ENCODE measurements at places on chromosomes 5 and 9. TPM values are rescaled to one million over a fixed set of nuclear protein-coding genes. Genes with fewer than 3 reads are reported as not detected.

Gene KLHL3
- 1.6 TPM for total RNA-seq

Gene CCIN
- total RNA-seq, result not detected

Gene FXN
- 0.17 TPM for total RNA-seq

GRCh38 chr5:144040615-144041305 is 129.7 kb downstream of the YIPF5 start:
- no peak for DNase-seq

Gene FCHO2
- total RNA-seq, result 29.8 TPM

GRCh38 chr9:122835313-122835731 is 6.9 kb upstream of the PDCL start:
- no peak for DNase-seq

Gene ZNF366
- 1.1 TPM for total RNA-seq

DNA sequence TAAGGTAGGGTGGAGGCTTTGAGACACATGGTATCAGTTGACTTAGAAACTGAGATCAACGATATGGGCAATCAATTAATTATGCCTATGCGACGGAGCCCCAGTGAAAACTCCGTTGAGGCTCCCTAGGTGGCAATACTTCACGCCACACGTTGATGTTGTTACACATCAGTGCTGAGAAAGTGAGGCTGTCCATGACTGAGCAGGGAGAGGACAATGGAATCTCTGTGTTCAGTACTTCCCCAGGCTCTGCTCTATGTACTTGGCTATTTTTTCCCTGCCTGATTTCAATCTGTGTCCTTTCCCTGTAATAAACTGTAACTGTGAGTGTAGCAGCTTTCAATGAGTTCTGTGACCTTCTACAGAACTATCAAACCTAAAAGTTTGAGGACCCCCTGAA is 211.7 kb downstream of the SNCAIP start:
- DNase-seq, result no peak

- DNase-seq, result no peak
These were observed 29.5 kb downstream of the TGFBI start for GRCh38 chr5:136058039-136058971.

- peak; percentile 37 for DNase-seq
These were observed 36.1 kb downstream of the TMC1 start for GRCh38 chr9:72557549-72557948.

Gene PLPP7
- not detected for total RNA-seq

- peak; percentile 12 for DNase-seq
These were observed 12.3 kb downstream of the PDLIM4 start for GRCh38 chr5:132269635-132270334.

GRCh38 chr5:123209502-123210027 is 120.5 kb downstream of the PRDM6 start:
- DNase-seq, result no peak

GRCh38 chr9:93100276-93100636 is 4.2 kb downstream of the CARD19 start:
- DNase-seq, result peak; percentile 71

GRCh38 chr5:64949331-64949730 is 180.6 kb downstream of the CWC27 start:
- no peak for DNase-seq

Gene PCDHGA10
- 9.0 TPM for total RNA-seq

GRCh38 chr5:164324239-164324638 is 818.8 kb downstream of the MAT2B start:
- DNase-seq, result no peak

GRCh38 chr5:175168882-175169507 is 275.0 kb downstream of the DRD1 start:
- DNase-seq, result no peak

- no peak for DNase-seq
These were observed 8.1 kb upstream of the PRR16 start for GRCh38 chr5:120456006-120456405.

GRCh38 chr5:109152565-109152964 is 257.2 kb downstream of the PJA2 start:
- DNase-seq, result no peak

DNA sequence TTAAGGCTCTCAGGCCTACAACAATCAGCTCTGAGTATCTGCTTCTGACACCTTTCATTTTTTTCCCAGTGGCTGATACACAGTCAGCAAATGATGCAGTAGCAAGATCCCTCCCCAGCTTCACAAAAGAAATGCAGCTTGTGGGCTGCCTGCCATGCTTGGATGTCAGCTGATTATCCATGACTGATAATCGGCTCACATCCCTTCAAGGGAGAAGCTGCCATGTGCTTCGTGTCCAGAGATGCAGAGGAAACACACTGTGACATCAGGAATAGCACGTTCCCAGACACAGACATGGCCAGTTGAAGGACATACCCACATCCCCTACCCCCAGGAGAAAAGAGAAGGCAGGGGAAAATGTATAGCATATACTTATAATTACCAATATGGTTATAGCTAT is 27.9 kb downstream of the TMEM215 start:
- DNase-seq, result no peak

DNA sequence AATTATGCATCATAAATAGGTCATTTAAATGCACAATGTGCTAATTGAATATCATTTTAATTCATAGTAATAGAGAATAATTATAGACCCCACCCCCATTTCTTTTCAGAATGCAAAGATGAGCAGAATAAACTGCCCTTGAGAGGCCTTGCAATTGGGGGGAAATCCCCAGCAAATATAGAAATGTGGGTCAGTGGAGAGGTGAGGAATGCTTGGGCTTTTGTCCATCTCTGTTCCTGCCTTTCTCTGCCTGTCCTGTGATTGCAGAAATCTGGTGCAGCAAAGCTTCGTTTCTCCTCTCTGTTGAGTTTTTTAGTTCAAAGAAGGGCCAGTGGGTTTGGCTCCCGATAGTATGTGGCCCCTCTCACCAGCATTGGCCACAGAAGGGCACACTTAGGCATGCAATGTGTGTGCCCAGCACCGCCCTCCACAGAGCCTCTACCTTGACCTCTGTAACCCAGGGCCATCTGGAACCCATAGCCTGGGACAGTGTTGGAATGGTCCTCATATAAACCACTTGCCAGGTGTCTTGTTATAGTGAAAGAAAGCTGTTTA is 164.2 kb downstream of the SEMA6A start:
- DNase-seq, result no peak

- no peak for DNase-seq
These were observed 219.7 kb downstream of the EBF1 start for GRCh38 chr5:158879993-158880392.

DNA sequence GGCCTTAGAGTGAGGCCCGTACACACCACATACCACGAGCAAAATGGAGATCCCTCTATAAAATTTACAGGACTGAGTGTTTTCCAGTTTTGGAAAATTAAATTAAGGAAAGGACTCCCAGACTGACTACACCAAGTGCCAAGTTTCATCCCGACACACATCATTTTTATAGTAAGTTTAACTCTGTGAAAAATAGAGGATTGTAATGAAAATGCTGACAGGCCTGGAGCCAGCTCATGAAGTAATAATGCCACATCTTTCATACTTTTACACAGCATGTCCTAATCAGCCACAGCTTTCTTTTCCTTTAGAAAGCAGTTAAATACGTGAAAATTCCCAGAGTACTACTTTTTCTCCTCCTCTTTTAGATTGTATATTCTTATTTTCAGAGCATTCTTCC is 169.2 kb downstream of the SAXO1 start:
- DNase-seq, result no peak

DNA sequence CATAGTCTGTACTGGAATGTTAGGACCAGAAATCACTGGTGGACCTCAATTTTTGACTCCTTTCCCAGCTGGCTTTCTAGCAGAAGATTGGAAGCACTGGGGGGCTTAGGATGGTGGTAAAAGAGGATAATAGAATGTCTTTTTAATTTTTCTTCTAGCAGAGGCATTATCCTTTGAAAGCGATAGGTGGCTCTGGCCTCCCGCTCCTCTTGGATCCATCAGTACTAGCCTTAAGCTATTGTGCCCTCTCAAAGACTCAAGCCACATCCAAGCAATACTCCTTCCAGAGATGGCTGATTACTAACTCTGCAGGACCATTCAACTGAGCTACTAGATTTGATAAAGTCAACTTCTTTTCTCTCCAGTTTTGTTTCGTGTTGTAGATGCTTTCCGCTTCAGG is 610.6 kb downstream of the CDH12 start:
- no peak for DNase-seq

Gene GPR150
- 0.63 TPM for total RNA-seq

DNA sequence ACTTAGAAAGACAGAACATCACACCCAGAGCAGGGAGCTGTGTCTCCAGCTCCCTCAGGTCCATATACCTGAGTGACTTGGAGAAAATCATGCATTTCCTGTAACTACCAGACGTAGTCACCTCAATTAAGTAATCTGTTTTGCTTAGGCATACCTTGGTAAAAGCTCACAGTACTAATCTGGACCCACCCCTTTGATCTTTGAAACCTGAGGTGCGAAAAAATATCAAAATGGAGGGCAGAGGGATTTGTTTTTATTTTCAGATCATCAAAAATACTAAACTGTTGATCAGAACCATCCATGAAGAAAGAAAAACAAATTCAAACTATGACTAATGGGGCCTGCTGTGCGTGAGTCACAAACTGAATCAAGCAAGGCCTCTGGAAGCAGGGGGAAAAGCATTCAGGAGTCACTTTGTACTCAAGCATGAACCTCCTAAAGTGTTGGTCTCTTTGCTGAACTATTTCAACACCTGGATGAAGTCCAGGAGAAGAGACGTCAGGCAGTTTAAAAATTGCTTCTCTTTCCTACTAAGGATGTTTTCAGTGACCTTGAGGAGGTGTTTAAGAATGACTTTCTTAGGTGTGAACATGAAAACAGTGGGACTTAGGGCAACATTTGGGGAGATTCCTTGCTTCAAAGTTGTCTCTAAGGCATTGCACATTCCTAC is 76.3 kb downstream of the MUSK start:
- DNase-seq, result peak; percentile 72

DNA sequence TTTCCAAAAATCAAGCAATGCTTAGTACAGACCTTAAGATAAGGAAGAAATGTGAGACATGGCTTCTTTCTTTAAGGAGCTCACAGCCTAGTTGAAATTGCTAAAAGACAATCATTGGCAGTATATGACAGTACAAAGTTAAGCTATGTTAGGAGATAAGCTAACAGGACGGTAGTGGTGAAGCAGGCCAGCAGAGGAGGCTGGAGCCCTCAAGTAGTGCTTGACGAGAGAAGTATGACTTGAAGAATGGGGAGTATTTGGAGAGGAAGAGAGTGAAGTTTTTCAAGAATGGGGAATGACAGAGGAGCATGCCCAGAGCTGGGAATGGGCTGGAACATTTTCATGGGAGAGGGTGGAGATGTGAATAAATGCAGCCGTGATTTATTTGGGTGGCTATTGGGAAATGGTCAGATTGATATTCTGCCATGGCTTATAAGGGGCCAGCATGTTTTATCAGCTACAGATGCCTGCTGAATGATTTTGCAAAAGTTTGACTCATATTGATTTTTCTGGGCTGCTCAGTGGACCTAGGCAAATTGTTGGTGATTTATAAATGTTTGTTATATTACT is 43.7 kb downstream of the LURAP1L start:
- peak; percentile 59 for DNase-seq

DNA sequence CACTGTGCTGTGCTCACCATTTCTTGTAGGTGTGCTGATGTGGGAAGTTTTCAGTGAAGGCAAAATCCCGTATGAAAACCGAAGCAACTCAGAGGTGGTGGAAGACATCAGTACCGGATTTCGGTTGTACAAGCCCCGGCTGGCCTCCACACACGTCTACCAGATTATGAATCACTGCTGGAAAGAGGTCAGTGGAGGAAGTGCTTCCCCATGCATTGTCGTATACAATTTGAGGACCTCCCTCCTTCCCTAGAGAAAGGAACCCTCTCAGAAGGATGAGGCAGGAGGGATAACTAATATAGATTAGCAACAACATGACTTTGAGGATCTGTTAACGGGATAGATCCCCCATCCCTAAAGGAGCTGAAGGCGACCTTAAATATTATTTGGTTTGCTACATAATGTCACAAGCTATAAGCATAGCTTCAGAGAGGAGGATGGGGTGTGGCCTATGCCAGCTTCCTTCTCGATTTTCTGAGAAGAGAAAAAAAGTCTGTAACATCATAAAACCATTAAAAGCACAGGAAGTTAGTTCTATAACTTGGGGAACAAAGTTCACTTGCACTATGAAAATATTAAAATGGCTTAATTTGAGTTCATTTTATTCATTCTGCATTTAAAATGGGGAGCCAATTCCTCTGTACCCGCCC is 17.0 kb upstream of the CYFIP2 start:
- DNase-seq, result no peak

GRCh38 chr9:87236546-87236945 is 261.1 kb upstream of the DAPK1 start:
- DNase-seq, result no peak

DNA sequence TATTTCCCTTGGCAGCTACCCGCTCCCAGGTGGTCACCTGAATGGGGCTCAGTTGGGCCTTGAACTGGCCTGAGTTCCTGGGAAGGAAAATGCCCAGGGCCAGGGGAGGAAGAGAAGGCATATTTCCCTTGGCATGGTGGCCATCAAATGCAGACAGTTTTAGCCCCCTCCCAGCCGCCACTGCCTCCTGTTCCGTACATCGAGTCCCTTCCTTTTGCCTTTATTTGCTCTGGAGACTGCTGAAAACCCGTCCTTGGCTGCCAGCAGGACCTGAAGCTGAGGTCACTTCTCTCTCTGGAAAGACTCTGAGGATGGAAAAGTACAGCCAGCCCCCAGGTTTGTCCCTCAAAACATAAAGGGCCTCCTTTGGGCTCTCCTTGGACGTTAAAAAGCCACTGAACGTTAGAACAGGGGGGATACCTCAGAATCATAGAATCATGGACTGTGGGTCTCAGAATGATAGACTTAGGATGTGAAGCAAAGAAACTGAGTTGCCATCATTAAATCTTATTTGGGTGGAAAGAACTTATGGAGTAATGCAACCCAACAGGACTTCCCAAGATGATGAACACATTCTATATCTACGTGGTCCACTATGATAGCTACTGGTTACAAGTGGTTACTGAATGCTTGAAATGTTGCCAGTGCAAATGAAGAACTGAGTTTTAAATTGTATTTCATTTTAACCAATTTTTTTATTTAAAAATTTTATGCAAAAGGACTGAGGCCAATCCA is 7.1 kb downstream of the SPARC start:
- peak; percentile 66 for DNase-seq

Measured in lower leg skin (tissue), 4 donors.